ENCODE measurements at places on chromosomes 11 and 22. TPM values are rescaled to one million over a fixed set of nuclear protein-coding genes. Genes with fewer than 3 reads are reported as not detected.

The PLEKHA7 gene
- 3.8 TPM for total RNA-seq

The SPI1 gene
- not detected for total RNA-seq

The CABP4 gene
- 4.2 TPM for total RNA-seq

The DDI1 gene
- total RNA-seq = not detected

The HSPB2 gene
- total RNA-seq = not detected

The DGCR6 gene
- total RNA-seq = 0.44 TPM

The KRTAP5-6 gene
- total RNA-seq = not detected

The OTUB1 gene
- 80.0 TPM for total RNA-seq

The OR51B2 gene
- not detected for total RNA-seq

Measured in endothelial cell of umbilical vein (primary cell).